ENCODE measurements at places on chromosomes 16 and 17.

- no peak for DNase-seq
These were observed 80.5 kb downstream of the TEX14 start for GRCh38 chr17:58611331-58611730.

- DNase-seq = no peak
These were observed 67.3 kb upstream of the CACNG3 start for GRCh38 chr16:24188751-24189318.

DNA sequence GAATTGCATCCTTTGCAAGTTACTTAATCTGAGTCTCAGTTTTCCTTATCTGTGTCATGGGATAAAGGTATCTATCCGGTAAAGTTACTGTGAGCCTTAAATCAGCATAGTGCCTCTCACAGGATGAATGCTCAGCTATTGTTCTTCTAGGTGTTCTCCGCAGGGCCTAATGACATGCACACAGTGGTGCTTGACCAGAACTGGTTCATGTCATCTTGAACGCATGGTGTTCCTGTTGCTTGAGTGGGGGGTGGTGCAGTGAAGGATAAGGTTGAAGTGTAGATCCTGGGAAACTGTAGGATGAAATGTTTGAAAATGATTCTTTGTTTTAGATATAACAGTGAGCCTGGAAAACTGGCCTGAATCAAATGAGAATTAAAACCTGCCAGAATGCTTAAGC, 4.0 kb downstream of the KRT40 start:
- no peak for DNase-seq

- no peak for DNase-seq
These were observed 3.9 kb upstream of the CRYBA1 start for GRCh38 chr17:29242790-29243189.

- DNase-seq = no peak
These were observed 36.9 kb downstream of the SOCS3 start for GRCh38 chr17:78322858-78323455.

DNA sequence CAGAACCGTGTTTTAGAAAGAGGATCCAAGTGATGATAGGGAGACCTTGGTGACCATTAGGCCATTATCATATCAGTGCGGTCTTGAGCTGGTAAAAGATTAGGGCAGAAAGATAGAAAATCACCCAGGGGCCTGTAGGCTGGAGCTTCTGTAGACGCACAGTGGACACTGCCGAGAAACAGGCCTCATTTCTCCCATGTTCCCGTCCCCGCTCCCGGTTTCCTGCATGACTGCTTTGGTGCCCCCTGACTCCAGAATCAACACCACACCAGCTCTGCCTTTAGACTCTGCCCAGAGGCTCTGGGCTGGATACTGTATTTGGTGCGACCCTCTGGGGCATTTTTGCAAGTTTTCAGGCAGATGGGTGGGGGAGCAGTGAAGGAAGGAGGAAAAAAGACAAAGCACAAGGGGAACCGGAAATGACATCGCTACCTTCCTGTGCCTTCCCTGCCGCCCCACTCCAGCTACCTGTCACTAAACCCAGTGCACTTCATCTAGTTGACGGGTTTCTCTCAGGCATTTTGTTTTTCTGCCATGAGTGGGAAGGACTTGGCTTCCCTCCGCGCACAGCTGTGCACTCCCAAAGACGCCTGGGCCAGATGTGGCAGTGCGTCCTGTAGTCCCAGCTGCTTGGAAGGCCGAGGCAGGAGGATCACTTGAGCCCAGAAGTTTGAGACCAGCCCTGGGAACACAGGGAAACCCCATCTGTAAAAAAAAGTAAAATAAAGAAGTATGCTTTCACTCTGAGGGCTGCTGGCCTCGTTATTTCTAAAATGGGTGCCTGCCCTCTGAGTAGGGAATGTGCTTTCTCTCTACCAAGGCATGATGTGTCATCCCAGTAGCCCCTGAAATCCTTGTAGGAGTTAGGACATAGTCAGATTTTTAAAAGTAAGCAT, 214.1 kb downstream of the RPTOR start:
- no peak for DNase-seq

DNA sequence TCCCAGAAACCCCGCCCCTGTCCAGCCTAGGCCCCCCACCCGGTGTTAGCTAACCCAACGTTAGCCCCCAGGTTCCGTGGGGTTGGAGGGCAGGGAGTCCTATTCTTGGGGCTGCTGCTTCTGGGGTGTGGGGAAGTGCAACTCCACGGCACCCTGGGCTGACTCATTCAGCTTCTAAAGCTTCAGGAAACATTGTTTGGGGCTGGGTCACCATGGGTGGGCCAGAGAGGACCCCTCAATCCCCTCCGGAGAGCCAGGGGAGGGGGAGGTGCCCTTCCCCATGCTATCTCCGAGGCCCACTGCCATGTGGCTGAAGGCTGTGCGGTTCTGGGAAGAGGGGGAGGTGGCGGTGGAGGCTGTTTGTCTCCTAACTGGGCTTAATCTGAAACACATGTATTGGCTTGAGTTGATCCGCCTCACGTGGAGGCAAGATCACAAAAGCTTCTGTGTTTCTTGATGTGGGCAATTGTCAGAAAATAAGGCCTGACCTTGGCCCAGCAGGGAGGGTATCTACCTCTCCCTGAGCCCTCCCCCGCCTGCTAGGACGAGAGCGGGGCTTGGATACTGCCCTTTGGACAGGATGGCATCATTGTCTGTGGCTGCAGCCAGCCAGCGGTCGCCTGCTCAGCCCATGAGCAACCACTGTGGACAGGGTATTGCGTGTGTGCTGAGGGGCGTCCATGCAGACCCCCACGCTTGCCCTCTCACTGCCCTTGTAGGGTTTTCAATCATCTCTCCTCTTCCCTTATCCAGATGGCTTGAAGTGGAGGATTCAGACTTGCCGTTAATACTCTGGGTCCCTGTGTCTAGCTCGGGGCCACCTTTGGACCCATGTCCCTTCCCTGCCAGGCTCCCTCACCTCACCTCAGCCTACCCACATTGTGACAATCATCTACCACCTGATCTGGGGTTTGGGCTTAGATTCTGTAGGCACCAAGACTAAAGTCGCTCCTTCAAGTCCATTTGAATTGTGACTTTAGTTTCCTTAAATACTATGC, 1.3 kb downstream of the SERPINF1 start:
- DNase-seq = no peak

DNA sequence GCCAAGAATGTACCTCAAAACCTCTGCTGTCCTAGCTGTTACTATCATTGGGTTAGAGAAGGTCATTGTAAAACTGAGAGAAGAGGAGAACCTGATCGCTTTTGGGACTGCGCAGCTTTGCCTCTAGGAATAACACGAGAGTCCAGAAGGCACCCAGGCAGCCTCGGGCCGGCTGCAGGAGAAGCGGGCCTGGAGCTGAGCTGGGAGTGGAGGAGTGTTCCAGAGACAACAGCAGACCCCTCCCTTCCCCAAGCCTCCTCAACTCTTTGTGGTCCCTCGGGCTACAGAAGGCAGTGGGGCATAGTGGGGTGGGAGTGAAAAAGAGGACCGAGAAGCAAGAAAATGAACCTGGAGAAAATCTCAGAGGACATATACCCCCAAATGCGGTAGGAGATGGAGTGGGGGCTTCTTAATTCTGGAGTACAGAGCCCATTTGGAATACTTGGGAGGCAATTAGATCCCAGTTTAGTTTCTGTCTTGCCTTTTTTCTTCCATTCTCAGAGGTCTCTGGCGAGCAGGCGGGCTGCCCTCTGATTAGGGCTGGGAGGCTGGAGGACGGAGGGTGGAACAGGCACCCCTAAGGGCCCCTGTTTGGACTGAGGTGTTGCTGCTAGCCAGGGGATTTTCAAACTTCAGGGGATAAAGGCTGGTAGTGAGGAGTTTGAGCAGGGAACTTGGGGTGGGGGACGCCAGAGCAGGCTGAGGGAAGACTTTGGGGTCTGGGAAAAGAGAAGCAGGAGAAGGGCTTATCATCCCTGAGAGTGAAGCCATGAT, 13.3 kb upstream of the HOXB2 start:
- no peak for DNase-seq

DNA sequence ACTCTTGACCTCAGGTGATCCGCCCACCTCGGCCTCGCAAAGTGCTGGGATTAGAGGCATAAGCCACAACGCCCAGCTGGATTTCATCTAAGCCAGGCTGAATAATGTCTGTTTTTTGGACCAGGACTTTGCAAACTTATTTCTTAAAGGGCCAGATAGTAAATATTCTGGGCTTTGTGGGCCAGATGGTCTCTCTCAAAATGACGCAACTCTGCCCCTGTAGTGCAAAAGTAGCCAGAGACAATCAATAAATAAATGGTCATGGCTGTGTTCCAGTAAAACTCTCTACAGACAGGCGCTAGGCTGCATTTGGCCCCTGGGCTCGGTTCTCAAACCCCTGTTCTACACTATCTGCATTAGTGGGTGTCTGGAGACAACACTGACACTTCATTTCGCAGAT, 121.9 kb upstream of the CDH13 start:
- no peak for DNase-seq

DNA sequence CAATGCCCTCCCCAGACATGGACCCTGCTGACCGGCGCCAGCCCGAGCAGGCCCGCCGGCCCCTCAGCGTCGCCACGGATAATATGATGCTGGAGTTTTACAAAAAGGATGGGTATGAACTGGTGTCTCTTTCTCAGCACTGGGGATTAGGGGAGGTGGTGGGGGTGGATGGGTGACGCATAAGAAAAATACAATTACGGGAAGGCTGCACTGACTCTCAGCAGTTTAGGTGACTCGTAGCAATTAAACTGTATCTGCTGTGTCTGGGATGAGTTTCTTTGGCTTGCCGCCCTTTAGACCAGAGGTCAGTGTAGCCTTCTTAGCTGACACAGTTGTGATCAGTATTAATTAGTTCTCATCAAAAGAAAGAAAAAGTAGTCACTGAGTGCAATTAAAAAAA, 59.0 kb downstream of the ELAC2 start:
- DNase-seq = no peak

DNA sequence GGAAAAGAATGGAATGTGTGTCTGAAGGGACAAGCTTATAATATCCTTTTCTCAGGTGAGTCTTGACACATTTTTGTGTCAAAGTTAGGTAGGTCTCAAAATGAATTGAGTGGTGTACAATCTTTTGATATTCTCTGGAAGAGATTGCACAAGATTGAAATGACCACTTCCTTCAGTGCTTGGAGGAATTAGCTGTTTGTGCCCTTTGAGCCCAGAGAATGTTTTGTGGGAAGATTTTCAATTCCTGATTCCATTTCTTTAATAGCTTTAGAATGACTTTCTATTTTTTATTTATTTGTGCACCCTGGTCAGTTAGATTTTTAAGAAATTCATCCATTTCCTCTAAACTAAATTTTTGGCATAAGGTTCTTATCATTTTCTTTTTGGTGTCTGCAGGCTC, 1.6 kb upstream of the CCL13 start:
- no peak for DNase-seq

- no peak for DNase-seq
These were observed 9.9 kb downstream of the TBX2 start for GRCh38 chr17:61409301-61410112.

GRCh38 chr16:78718141-78718540, 618.7 kb downstream of the WWOX start:
- DNase-seq = no peak

DNA sequence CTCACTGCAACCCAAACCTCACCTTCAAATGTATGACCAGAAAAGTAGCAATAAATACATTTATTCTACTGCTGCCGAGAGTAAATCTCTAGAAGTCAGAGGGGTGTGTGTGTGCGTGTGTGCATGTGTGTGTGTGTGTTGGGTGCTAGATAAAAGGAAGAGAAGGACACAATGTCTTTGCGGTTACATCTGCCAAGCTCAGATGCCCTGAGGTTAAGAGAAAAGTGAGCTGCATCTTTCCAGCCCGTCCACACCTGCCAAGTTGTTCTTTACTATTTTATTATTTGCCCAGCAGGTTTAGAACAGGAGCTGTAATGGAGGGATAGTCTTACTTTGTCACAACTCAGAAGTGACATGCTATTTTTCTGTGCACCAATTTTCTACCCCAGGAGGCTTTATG, 54.5 kb upstream of the ANKFN1 start:
- no peak for DNase-seq

DNA sequence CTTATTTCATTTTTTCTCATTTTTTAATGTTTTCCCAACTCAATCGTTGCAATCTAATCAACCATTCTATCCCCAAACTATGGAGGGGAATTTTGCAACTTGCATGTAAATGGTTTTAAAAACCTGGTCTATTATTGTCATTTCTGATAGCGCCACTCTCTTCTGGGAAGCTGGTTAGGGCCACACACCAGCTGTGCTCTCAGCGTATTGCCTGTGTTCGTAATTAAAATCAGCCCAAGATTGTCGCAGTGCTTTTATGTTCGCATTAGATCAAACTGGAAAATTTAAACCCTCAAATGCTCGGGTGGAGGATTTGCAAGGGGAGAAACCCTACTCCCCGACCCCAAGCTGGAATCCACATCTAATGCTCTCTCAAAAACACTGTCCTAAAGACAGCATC, 123.5 kb upstream of the CACNG5 start:
- DNase-seq = no peak

GRCh38 chr16:117379-118365, 20.8 kb downstream of the NPRL3 start:
- peak; percentile 56 for DNase-seq

- no peak for DNase-seq
These were observed 11.7 kb upstream of the CD300LD start for GRCh38 chr17:74603746-74604145.

- DNase-seq = no peak
These were observed 18.3 kb upstream of the DDX52 start for GRCh38 chr17:37661400-37662014.

DNA sequence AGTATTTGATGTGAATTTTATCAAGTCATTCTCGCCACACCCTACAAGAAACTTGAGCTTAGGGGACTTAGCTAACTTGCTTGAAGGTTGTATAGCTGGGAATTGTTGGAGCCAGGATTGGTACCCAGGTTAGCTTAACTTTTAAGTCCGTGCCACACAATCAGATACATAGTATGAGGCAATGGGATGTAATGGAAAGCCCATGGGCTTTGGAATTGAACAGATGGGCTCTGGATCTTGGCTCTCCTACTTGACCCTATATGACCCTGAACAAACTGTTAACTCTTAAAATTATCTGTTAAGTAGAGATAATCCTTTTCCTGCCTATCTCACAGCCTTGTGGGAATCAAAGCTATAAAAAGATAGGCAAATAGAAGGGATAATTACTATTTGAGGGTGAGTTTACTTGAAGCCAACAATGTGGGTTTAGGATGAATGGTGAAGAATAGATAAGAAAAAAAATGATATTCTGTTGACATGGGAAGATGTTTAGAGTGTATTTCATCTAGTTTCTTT, 51.9 kb upstream of the CACNG3 start:
- no peak for DNase-seq

- no peak for DNase-seq
These were observed 14.8 kb downstream of the MPRIP start for GRCh38 chr17:17057057-17057551.

GRCh38 chr16:10761373-10761772, 17.7 kb downstream of the NUBP1 start:
- no peak for DNase-seq

DNA sequence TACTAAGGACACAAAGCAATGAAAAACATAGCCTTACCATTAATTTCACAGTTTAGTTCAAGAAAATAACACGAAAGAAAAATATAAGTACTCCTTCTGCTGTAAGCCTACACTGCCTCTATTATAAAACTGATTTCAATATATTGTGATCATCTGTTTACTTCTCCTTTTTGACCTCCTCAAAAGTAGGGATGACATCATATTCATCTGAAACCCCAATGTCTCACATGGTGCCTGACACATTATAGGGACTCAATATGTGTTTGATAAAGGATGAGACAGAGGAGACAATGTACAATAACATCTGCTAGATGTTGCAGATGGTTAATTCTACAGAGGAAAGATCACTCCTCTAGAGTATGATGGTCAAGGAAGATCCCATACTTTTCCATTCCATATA, 118.4 kb upstream of the NOG start:
- DNase-seq = no peak

GRCh38 chr16:79053577-79053976, 547.0 kb downstream of the MAF start:
- no peak for DNase-seq

Measured in CD14-positive monocyte (primary cell).